ENCODE measurements at places on chromosomes 16 and 17.
A peak's percentile ranks its signal among the peaks of the same experiment; 100 is the strongest.

DNA sequence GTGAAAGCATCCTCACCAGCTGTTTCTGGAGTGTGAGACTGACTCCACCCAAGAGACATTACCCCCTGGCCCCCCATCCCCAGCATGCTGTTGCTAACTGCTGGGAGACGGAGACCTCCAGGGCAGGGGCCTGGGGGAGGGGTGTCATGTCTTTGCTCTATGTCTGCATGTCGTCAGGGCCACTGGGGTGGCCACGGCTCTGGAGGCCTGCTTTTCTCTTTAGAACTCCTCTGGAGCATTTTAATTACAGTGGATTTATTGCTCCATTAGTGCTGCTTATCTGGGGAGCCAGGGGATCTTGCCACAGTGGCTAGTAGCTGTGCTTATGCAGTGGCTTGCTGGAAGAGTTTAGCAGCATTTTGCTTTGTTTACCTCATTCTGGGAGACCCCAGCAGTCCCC, 32.3 kb downstream of the CLEC16A start:
- DNase-seq, result no peak

GRCh38 chr17:3961564-3962047, 2.6 kb downstream of the ATP2A3 start:
- no peak for DNase-seq

DNA sequence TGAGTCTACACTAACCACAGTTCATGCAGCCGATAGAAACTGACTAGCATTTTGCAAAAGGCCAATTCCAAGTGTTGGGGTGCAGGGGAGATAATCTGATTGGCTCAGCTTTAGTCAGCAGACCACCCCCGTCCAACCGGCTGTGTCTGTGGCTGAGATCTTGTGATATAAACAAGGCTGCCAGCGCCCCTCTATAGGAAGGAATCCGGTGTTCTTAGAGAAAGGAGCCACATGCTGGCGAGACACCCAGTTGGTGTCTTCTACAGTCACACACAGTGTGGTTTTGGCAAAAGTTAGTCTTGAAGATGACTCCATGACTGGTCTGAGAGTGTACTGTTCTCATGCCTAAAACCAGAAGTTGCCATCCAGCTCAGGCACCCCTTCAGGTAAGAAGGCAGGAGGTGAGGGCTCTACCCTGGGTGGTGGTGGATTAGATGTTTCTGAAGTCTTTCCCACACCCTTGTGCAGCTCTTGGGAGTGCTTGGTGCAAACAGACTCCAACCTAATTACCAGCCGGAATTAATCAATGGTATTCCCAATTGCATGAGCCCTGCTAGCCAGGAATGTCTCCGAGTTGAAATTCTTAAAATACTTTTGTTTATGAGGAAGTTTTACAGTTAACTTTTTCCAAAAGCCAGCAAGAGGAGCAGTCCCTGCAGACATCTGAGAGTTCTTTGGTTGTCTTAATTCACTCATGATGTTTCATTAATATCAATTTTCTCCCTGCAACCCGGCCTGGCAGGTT, 172.3 kb upstream of the IRX6 start:
- no peak for DNase-seq

GRCh38 chr16:17469011-17469740, 1.6 kb downstream of the XYLT1 start:
- no peak for DNase-seq

DNA sequence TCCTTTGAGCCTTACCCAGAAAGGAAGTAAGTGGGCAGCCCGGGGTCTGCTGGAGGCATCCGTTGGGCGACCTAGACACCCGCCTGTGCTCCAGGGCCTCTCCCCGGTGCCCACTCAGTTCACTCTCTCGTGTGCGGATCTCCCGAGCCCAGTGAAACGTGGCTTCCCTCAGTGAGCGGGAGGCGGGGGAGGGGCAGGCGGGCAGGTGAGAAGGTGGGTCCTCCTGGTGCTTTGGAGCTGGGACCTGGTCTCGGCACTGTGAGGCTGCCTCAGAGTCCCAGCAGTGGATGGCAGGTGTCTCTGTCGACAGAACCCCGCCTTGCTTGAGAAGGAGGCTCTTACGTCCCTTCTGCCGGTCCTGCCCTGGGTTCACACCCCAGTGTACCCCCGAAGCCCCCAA, 8.0 kb downstream of the ZNF276 start:
- no peak for DNase-seq

- DNase-seq, result no peak
Observed at GRCh38 chr16:81595629-81596292, 151.2 kb downstream of the CMIP start.

DNA sequence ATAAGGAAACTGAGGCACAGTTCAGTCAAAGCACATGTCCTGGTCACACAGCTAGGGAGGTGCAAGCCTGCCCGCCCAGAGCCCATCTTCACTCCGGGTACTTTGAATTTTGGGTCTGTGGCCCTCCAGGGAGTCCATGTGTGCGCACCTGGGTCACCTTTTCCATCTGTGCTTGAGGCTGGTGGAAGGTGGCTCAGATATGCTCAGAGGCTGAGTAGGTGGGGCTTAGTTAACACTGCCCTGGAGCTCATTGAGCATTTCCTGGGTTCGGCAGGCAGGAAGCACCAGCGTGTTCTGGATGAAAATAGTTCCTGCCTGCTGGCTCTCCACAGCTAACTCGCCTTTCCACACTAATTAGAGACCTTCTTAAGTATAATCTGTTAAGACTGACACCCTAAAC, 19.2 kb downstream of the FAM234A start:
- DNase-seq, result no peak

GRCh38 chr17:9828296-9829295, 2.9 kb downstream of the GLP2R start:
- no peak for DNase-seq

DNA sequence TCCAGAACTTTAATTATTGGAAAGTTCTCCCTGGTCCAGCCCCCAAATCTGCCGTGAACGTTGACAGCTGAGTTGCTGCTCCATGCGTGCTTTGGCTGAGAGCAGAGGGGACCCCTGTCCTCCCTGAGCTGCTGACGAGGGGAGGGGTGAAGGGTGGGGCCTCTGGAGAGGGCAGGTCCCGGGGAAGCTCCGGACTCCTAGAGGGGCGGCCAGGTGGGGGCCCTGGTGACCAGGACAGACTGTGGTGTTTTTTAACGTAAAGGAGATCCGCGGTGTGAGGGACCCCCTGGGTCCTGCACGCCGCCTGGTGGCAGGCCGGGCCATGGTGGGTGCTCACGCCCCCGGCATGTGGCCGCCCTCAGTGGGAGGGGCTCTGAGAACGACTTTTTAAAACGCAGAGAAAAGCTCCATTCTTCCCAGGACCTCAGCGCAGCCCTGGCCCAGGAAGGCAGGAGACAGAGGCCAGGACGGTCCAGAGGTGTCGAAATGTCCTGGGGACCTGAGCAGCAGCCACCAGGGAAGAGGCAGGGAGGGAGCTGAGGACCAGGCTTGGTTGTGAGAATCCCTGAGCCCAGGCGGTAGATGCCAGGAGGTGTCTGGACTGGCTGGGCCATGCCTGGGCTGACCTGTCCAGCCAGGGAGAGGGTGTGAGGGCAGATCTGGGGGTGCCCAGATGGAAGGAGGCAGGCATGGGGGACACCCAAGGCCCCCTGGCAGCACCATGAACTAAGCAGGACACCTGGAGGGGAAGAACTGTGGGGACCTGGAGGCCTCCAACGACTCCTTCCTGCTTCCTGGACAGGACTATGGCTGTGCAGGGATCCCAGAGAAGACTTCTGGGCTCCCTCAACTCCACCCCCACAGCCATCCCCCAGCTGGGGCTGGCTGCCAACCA, at the start of gene MC1R:
Gene MC1R, plus strand, starts transcription at position 410 of the 895 bp plus-strand sequence. Its CDS starts 397 bp downstream, at position 807.
- DNase-seq, result no peak

DNA sequence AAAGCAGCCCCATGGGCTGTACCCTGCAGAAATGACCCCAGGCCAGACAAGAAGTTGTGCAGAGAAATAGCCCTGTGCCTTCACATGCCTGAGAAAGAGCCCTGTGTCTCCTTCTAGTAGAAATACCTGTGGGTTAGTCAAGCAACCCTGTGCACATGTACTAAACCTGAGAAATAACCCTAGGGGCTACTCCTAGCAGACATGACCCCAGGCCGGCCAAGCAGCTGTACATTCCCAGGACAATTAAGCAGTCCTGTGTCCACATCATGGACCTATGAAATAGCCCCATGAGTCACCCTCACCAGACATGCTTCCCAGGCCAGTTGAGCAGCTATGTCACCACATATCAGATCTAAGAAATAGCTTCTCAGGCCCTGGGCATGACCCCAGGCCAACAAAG, 519.7 kb upstream of the CA10 start:
- DNase-seq, result no peak

DNA sequence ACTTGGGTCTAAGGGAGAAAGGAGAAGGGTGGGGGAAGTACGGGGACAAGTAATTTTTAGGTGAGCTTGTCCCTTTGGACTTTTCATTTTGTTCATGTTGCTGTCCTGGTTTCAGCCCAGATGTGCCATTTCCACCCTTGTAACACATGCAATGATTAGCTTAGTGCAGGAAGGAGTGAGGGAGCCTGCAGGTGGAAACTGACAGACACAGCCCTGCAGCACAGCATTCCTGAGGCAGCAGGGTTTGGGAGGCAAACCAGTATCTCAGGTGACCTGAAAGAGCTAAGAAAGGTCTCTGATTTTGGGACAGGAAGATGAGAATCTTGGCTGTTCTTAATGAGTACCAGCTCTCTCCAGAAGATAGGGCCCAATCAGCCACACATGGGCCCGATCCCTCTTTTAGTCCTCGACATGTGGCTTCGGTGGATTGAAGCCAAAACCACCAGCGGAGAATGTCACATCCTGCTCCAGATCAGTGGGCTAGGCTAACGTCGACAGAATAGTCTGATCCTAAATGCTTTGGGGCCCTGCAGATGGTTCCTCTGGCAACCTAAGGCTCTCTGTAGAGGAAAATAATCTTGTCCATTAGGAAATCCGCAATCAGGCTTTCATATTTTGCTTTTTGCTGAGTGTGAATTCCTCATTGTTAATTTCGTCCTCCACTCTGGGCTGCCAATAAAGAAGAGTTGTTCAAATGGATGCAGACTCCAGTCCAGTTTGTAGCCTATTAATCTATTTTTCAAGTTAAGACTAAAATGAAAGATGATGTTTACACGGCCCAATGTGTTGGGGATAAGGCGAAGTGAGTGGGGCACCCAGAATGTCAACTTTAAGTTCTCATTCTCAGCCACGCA, 3.8 kb upstream of the RNF157 start:
- DNase-seq, result no peak

GRCh38 chr16:963913-964312, 6.9 kb downstream of the LMF1 start:
- DNase-seq, result no peak

DNA sequence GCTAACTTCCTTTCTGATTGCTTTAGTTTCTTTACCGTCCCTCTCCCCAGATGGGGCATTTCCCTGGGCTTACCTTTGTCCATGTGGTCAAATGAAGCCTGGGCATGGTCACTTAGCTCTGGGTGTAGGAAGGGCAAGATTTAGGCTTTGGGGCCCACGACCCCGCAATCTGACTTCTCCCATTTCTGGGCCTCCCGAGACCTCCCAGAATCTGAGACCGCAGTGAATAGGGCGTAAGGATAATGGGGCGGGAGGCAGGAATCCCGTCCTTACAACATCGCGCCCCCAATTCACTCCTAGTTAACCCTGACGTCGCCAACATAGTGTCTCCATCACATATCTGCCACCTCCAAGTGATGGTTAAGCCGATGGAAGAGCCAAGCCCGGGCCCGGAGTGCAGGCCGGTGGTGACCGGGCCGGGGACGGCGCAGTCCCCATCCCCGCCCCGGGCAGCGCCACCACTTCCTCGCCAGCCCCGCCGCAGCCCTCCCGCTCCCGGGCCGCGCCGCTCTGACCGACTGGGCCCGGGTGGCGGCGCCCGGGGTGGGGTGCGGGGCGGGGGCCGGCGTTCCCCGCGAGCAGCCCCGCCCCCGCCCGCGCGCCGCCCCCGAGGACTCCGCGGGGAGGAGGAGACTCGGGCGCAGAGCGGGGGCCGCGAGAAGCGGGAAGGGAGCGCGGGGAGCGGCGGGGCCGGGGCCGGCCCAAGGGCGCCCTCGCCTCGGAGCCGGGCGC, at the start of gene RHBDL3:
Gene RHBDL3, plus strand, starts transcription at position 641 of the 732 bp plus-strand sequence. CDS start 358 bp downstream, outside the sequence.
- no peak for DNase-seq

GRCh38 chr17:77802333-77802615, 156.2 kb upstream of the TNRC6C start:
- no peak for DNase-seq

DNA sequence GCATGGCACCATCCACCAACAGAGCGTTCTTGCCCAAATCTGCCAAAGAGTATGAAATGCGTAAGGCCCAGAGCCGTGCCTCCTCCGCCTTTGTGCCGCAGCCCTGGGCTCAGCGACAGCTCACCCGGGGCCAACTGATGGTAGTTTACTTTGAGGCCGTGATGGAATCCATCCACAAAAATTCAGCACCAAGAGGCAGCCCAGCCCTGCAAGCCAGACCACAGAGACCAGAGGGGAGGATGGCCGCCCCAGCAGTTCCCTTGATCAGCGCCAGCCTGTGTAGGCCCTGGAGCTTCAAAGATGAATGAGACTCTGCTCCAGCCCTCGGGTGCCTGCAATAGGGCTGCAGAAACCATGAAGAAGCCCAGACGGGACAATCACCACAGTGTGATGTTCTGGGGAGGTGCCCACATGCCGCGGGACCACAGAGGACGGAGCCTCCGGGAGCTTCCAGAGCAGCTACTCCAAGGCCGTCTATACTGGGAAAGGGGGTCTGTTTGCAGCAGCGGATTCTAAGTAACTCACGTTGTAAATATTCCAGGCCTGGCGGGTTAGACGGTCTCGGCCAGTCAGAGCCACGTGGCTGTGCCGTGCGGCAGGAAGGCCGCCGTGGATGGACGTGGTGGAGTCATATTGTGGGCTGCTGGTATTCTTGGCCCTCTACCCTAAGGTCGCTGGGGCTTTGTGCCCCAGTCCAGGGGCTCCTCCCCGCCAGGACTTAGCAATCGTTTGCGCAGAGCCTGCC, 80.3 kb downstream of the RBFOX3 start:
- no peak for DNase-seq

- DNase-seq, result no peak
Observed at GRCh38 chr16:86019446-86020047, 120.6 kb downstream of the IRF8 start.

- no peak for DNase-seq
Observed at GRCh38 chr17:80646328-80646727, 101.7 kb downstream of the RPTOR start.

- no peak for DNase-seq
Observed at GRCh38 chr16:85407-85782, 7.4 kb downstream of the MPG start.

- DNase-seq, result peak; percentile 43
Observed at GRCh38 chr16:1102921-1103635, 7.0 kb upstream of the C1QTNF8 start.

DNA sequence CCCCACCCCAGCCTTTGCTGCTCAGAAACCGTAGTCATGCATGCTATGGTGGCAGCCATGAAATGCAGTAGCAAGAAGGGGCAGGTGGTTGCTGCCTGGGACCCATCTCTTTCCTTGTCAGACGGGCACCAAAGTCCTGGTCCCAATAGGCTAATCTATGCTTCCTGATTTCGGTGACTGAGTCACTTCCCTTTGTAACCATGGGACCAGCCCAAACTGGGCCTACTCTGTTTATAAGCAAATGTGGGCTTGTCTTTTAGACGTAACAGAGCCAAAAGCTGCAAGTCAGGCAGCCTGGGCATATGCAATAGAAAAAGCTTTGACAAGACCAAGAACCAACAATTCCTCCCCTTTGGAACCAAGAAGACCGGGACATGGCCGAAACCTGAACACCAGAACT, 99.1 kb upstream of the RBBP6 start:
- no peak for DNase-seq

GRCh38 chr16:47416869-47417268, 44.0 kb downstream of the ITFG1 start:
- no peak for DNase-seq
